Amygdala (tissue), 56 donors: ENCODE measurements at places on chromosomes 5 and 9.

DNA sequence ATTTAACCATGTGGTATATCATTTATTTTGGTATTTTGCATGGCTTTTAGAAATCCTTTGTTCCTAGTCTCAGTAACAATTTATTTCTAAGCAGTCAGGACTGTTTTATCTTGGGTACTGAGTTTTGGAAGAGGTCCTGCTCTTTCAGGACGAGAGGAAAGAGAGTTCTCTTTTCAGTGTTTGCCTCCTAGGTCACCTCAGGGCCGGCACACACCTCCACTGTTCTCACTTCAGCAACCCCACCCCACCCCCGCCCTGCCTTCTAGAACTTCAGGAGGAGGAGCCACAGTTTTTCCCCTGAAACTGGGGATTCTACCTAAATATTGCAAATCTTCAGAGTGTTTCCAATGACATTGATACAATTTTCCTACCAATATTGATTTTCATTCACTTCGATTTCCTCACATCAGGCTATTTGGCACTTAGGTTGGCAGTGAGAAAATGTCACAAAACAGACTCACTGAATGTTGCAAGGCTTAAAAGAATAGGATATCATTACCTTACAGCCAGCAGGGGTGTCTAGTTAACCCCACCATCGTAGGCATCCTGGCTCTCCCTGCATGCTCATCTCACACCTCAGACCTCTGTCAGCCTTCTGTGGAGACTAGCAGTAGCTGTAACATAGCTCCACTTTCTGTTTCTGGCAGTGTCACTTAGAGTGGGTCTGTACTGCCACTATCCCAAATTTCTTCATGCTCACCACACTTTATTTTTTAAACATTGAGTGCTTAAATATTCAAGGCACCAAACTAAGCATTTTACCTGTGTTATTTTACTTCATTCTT, 5.4 kb downstream of the IGIP start:
- DNase-seq = no peak

DNA sequence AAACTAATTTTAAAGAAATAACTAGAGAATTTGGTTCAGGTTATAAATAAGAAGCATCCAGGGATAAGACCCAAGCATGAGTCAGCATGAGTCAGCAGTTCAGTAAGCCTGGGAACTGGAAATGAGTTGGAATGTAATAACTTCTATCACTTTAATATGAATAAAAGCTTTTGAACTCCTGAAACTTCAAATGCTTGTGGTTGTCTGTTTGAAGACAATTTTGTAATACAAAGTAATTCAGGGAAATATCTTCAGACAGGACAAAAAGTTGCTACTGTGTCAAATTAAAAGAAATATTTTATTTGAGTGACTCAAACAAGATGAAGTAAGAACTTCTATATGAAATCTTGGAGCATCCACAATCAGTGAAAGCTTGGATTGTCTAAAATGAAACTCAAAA, 331.2 kb upstream of the DAB2 start:
- DNase-seq = no peak

DNA sequence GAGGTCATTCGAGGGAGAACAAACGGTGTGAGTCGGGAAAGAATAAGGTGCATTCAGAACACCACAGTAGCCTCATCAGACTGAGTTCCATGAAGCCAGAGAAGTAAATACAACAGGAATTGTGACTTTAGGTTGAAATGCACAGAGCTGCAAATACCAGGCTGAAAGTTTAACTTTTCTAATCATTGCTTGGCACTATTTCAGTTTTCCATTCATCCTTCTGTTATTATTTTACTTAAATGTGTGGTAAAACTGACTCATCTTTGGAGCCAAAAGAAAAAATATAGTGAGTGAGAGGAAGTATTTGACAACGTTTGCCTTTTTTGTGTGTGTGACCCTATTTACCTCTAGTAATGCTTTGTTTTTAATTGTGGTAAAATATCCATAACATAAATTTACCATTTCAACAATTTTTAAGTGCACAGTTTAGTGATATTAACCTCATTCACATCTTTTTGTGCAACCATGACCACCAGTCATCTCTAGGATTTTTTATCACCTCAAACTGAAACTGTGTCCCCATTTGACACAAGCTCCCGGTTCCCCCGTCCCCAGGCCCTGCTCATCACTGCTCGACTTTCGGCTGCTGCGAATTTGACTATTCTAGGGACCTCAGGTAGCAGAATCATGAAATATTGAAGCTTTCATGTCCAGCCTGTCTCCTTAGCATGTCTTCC, 166.8 kb downstream of the HSD17B3 start:
- DNase-seq = no peak

DNA sequence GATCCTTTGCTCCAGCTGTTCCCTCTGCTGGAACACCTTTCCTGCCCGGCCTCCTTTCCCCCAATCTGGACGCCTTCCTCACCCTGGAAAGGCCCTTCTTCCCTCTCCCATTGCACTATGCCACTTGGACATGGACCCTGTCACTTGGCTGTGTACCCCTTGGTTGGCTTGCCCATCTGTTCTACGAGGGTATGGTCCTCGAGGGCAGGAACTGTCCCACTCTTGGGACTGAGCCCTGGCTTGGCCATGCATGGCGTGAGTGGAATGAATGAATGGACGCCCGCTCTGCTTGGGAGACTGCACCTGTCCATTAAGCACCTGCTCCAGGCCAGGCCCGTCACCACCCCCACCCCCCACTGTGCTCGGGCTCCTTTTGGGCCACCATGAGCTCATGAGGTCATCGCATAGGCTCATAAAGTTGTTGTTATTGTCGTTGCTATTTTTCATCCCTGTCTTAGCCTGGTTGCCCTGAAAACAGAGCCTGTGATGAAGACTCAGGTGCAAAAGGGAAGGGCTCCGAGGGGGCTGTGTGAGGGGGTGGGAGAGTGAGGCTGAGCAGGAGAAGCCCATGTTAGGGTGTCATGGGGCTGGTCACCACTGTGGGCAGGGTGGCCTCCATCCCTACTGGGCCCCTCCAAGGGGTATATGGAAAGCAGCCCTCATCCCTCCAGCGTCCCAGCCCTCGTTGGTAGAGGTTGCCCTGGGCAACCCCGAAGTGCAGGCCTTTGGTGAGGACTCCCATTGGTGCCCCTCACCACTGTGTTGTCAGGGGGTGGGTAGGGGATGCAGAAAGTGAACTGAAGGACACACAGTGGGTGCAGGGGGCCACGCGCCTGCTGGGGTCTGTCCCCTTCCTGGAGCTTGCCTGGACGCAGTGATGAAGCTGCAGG, 57.2 kb upstream of the IER5L start:
- no peak for DNase-seq

DNA sequence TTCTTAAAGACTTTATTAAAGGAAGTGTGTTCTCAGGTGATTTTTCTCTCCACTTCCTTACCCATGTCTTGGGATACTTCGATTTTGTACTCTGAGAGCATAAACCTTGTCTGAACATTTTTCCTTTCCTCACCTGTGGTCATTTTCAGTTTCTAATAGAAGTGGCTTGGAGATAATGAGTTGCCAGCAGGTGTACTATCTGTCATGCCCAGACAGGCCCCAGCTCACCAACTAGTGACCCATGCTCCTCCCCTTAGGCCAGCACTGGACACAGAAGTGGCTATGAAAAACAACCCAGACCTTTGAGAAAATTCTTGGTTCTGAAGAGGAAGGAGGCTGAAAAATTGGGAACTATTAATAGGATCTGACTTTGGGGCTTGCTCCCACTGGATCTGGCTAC, 49.2 kb upstream of the SMIM32 start:
- no peak for DNase-seq

GRCh38 chr5:15501091-15501791, 1.3 kb downstream of the FBXL7 start:
- no peak for DNase-seq

GRCh38 chr5:168073311-168073710, 218.1 kb upstream of the WWC1 start:
- DNase-seq = no peak
